ENCODE measurements at places on chromosomes 16 and 17.

DNA sequence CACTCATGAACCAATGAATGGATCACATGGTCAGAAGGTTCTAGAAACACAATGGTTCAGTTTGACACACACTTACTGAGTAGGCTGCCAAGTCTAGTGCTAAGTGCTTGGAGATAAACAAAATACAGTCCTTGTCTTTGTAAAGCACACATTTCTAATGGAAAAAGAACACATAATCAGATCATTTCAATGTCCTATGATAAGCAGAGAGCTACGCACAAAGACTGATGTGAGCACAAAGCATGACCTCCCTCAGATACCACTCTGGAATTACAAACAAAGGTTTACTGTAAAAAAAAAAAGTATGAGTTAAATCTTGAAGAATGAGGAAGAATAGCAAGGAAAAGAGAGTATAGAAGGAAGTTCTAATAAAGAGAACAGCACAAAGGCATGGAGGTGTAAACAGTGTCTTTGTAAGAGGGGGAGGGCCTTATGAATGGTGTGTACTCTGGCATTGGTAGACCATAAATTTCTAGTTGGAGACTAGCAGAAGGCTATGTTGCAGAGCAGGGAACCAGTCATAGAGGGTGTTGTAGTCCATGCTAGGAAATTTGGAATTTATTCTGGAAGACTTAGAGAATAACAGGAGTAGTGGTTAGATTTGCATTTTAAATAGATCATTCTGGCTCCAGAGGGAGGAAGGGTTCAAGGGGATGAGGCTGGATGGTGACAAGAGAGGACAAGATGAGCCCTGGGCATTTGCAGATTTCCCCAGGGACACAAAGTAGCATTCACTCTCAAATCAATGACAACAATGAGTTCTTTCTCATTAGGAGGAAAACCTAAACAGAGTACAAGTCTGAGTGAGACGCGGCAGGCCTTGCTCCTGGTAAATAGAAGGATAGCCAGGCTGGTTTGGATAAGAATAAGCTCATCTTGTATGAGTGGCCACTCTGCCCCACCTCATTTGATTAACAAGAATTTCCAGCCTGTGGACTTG lies 468.0 kb downstream of the TOX3 start:
- no peak for DNase-seq

DNA sequence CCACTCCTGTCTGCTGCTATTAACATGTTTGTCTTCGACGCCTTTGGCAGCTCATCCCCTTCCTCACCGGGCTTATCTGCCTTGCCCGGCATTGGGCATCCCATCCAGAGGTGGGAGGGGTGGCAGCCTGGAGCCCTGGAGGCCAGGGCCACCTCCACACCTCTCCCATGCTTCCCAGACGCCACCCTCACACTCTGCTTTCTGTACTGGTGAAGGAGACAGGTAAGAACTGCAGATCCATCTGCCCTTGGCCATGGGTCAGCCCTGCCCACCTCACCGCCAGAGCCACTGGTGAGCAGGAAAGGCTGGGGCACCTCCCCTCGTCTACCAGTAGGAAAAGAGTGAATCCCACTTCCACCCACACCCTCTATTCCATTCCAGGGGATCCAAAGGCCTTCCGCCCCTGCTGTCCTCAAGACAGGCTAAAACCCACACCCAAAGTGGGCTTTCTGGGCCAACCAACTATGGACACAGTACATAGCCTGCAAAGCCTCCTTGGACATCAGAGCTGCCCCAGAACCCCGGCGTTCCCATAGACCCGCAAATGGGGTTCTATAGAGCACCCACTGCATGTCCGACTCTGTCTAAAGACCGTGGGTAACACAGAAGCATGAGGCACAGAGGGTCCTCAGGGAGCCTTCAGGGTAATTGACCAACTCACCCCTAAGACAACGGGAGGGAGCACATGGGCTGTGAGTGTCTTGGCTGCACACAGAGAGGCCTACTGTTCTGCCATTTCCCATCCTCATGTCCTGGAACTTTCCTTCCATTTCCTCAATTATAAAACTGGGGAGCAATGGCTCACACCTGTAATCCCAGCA lies 23.4 kb upstream of the RBFOX3 start:
- DNase-seq = no peak

GRCh38 chr16:18013863-18014262 lies 322.7 kb downstream of the NPIPA8 start:
- DNase-seq = no peak

- DNase-seq = no peak
Observed at GRCh38 chr17:79533116-79533515, 77.7 kb downstream of the RBFOX3 start.

GRCh38 chr16:54986409-54986808 lies 55.7 kb downstream of the IRX5 start:
- no peak for DNase-seq

- DNase-seq = peak; percentile 86
Observed at GRCh38 chr17:17416007-17416399, 60.8 kb upstream of the MED9 start.

DNA sequence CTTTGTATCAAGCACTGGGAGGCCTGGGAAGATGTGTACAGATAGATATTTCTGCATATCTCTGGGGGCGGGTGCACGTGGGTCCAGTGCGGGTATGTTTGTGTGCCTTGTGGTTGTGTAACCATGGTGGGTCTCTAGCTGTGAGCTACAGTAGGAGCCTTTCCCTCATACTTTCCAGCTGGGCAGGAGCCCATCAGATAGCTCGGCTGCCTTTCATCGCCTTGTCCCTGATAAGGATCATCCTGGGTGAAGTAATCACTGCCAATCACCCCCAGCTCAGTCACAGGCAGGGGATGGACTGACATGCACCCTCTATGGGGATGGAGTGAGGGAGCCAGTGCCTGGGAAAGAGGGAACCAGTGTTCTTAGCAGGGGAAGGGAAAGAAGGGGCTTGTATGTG lies 3.2 kb upstream of the SCRN2 start:
- peak; percentile 63 for DNase-seq

- no peak for DNase-seq
Observed at GRCh38 chr16:17177242-17177958, 293.4 kb downstream of the XYLT1 start.

DNA sequence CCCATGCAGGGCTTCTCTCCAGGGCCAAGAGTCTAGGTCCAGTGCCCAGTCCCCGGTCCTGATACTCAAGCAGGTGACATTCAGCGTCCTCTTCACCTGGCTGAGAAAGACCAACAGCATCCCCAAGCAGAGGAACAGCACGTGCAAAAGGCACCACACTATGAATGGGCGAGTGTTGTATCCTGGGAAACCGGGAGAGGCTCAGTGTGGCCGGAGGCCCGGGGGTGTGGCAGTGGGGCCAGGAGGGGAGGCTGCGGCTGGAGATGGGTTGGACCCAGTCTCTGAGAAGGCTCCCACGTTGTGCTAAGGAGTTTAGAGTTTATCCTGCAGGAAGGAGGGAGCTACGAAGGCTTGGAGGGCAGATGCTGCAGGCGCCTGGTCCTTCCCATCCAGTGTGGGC lies 13.5 kb downstream of the ABR start:
- no peak for DNase-seq

GRCh38 chr17:352421-353212 lies at the start of gene RPH3AL:
Gene RPH3AL, minus strand, starts transcription at chr17:352807. Its CDS starts 25,264 bp downstream, at chr17:327543.
- no peak for DNase-seq

DNA sequence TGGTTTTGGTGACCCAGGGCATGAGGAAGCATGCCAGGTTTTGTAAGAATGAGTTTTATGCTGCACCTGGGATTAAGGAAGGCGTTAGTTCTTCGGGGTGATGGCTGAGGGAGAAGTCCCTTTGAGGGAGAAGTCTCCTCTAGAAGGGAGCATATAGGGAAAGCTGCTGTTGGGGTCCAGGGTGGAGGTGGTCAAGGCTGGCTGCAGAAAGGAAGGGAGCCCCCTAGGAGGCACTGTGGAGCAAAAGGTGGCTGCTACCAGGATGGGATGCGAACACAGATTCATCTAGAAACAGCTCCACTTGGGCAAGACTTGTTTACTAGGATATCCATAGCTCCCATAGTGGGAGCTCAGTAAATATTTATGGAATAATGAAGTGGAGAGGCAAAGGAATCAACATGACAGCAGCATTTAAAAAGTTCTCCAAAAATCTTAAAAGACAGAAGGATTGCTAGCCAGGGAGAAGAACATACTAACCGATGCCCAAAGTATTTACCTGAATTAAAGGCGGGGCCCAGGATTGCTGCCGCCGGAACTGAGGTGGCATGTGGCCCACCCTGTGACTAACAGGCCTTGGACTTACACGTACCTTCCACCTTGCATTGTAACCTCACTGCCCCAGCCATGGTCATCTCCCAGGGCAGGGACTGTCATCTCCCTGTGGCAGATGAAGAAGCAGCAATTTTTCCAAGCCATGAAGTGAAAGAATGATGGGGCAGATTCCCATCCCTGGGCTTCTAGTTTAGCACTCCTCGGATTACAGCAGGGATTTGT lies 7.1 kb upstream of the LPCAT2 start:
- no peak for DNase-seq

DNA sequence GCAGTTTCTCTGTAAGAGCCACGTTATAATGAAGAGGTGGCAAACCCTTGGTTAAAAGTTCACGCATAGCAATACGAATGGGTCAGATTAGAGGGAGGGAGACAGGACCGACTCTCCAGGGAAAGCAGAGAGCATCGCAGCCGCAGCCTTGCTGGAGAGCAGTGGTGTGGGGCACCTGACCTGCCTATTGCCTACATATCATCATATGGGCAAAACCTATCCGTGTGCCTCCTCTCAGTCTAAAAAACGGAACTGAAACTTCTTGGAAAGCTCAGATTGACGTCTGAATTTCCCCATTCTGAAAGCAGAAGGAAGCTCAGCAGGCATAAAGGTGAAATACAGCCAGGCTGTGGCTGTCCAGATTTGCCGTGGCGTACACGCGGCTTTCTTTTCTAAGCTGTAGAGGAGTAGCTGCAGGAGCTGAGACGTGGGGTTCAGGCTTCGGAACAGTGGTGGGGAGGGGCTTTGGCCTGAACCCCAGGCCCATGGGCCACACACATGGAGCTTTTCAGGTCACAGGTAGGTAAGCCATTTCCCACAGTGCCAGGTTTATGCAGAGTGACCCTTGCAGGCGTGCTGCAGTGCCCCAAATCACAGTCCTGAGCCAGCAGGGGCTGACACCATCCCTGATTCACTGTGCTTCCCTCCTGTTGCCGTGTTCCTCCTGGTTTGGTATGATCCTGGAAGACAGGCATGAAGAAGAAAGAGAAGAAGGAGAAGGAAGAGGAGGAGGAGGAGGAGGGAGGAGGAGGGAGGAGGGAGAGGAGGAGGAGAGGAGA lies 41.6 kb upstream of the TNRC6C start:
- no peak for DNase-seq

- DNase-seq = no peak
Observed at GRCh38 chr17:50039058-50039457, 16.9 kb upstream of the ITGA3 start.
